Glutamatergic neuron (in vitro differentiated cells): ENCODE measurements at places on chromosomes 4 and X. TPM values are rescaled to one million over a fixed set of nuclear protein-coding genes. Genes with fewer than 3 reads are reported as not detected.

The ZDHHC9 gene
- 62.0 TPM for total RNA-seq

The LIMCH1 gene
- total RNA-seq, result 22.5 TPM

The FGFBP1 gene
- total RNA-seq, result not detected

The NDP gene
- not detected for total RNA-seq

The NAP1L2 gene
- 7.1 TPM for total RNA-seq

The PDE6B gene
- 2.3 TPM for total RNA-seq

The PDLIM3 gene
- 262 TPM for total RNA-seq

The TEX11 gene
- total RNA-seq, result not detected

DNA sequence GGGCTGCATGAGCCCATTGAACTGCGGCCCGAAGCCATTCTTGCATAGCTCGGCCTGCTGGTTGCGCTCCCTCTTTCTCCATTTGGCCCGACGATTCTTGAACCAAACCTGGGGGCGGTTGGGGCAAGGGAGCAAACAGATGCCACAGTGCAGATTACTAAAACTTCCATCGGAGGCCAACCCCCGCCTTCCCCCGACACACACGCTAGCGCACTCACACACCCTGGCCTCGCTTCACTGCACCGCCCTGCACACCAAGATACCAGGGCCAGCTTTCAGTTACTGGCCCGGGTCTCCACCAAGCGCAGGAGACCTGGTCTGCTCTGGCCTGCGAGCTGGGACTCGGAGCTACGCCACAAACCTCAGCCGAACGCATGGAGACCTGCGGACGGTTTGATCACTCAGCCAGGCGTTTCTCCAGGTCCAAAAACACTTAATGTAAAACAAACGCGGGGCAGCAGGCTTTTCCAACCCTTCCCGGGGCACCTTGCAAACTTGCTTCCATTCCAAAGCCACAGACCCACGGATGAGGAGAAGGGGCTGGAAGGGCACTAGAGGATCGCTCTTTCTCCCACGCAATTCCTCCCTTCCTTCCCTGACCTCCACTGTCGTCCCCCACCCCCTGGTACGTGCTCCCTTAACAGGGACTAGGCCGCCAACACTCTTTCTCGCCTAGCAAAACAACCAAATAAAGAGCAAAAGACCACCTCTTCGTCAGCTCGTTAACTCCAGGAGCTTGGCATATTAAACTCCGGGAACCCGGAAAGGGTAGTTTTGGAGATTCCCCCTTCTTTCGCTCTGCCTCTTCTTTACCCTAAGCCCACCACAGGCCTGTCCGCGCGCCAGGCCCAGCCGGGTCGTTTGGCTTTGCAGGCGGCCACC lies 4.1 kb downstream of the PITX2 start:
- peaks cover 15% of the 10 kb centered on the region for H3K4me1 ChIP-seq
- no peak for DNase-seq
- peak overlapping the region; percentile 51 for H3K4me3 ChIP-seq
- peak overlapping the region; percentile 33 for H3K27ac ChIP-seq
- H3K36me3 ChIP-seq, result peaks cover 4% of the 10 kb centered on the region

- no peak for DNase-seq
- H3K4me3 ChIP-seq, result peak overlapping the region; percentile 90
- no peak overlapping the region for H3K27ac ChIP-seq
- H3K4me1 ChIP-seq, result peaks cover 2% of the 10 kb centered on the region
- no peaks in the 10 kb centered on the region for H3K36me3 ChIP-seq
- peaks cover 4% of the 10 kb centered on the region for H3K27me3 ChIP-seq
Observed at GRCh38 chrX:37348971-37349220, 268 bp upstream of the PRRG1 start.

- H3K4me1 ChIP-seq, result peaks cover 4% of the 10 kb centered on the region
- peaks cover 2% of the 10 kb centered on the region for H3K27me3 ChIP-seq
- H3K27ac ChIP-seq, result no peak overlapping the region
- peaks cover 11% of the 10 kb centered on the region for H3K36me3 ChIP-seq
- no peak overlapping the region for H3K4me3 ChIP-seq
Observed at GRCh38 chr4:81432825-81433224, 38.9 kb downstream of the RASGEF1B start.

GRCh38 chr4:1299301-1299860 lies 9.7 kb downstream of the MAEA start:
- no peak for DNase-seq
- H3K27me3 ChIP-seq, result peaks cover 4% of the 10 kb centered on the region
- peak overlapping the region; percentile 48 for H3K27ac ChIP-seq
- peaks cover 15% of the 10 kb centered on the region for H3K4me1 ChIP-seq

DNA sequence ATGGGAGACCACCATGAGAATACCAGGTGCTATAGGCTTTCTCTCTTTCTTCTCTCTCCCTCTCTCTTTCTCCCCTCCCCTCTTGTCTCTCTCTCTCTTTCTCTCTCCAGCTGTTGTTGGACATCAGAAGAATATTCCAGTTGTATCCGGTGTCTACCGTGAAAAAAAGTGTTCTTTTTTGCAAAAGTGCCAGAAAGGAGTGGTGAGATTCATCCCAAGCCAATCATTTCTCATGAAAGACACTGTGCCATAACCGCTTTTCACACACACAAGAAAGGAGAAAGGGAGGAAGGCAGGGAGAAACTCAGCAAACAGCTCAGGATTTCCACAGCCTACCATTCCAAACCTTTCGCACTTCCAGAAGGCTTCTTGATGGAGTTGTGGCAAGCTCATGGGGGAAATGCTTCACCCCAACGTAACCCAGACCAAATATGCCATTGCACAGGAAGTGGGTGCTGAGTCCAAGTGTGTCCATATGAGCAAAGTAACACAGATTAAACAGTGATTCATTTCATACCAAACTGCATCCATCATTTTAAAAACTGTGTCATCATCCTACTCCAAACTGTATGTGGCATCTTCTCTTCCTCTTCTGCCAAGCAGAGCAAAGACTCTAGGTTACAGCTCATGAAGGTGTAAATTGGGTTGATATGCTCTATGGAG lies 224.0 kb downstream of the APBB2 start:
- H3K4me3 ChIP-seq, result no peak overlapping the region
- peaks cover 26% of the 10 kb centered on the region for H3K4me1 ChIP-seq
- H3K27me3 ChIP-seq, result peaks cover 2% of the 10 kb centered on the region
- H3K27ac ChIP-seq, result no peak overlapping the region
- no peak for DNase-seq

GRCh38 chr4:145541346-145541745 lies 59.7 kb downstream of the SMAD1 start:
- H3K36me3 ChIP-seq, result no peaks in the 10 kb centered on the region
- H3K27me3 ChIP-seq, result peaks cover 6% of the 10 kb centered on the region
- H3K4me3 ChIP-seq, result no peak overlapping the region
- peaks cover 33% of the 10 kb centered on the region for H3K4me1 ChIP-seq
- H3K27ac ChIP-seq, result peak overlapping the region; percentile 44
- no peak for DNase-seq

DNA sequence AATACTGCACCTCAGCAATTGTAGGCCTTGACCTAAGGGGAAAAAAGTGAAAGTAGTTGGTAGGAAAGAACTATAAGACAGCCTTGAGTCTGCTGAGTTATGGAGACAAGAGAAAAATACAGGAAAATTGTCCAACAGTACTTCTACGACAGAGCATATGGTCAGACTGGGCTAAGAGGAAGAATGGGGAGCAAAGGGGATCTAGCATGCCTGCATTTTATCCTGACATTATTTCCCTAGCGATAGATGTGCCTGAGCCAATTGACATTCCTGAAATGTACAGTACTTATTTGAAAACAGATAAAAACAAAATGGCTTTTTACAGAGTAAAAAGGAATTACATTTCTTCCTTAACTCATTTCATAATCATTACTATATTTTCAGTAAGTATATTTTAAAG lies 22.2 kb downstream of the GUCY1A1 start:
- H3K27ac ChIP-seq, result no peak overlapping the region
- H3K4me3 ChIP-seq, result no peak overlapping the region

DNA sequence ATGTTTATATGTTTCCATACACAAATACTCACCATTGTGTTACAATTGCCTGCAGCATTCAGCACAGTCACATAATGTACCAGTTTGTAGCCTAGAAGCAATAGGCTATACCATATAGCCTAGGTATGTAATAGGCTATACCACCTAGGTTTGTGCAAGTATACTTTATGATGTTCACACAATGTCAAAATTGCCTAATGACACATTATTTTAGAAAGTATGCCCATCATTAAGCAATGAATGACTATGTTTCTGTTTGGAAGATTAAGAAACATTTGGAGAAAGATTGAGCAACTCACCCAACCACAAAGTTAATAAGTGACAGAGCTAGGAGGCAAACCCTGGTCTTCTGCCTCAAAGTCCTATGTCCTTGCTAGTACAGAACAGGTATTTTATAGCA lies 96.8 kb upstream of the GRIA3 start:
- DNase-seq, result no peak
- no peak overlapping the region for H3K4me3 ChIP-seq
- H3K36me3 ChIP-seq, result no peaks in the 10 kb centered on the region
- no peak overlapping the region for H3K27ac ChIP-seq

DNA sequence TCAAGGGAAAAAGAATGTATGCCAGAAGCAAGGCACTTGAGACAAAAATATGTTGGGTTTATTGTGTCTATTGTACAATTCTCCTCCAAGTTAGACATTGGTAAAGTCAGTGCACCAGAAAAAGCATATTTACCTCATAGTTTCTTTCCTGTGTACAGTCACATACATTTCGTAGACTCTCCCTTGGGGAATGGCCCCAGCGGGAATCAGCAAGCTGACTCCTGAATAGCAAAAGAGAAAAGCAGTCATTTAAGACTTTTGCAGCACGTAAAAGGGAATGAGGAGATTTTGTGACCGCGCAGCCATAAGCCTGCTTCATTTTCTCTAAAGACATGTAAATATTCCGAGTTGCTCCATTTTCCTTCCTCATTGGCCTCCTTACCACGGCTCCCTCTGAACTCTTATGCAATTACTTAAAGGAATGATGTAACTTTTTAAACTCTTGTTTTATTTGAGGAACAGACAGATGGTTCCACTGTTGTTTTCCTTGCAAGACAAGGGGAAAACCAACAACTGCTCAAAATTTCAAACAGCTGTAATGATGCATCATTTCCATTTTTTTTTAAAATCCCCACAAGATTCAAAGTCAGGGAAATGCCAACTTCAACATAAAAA lies 332.7 kb downstream of the UNC5C start:
- peaks cover 5% of the 10 kb centered on the region for H3K36me3 ChIP-seq
- peaks cover 44% of the 10 kb centered on the region for H3K4me1 ChIP-seq
- peak; percentile 67 for DNase-seq

GRCh38 chr4:173057442-173057841 lies 111.2 kb upstream of the GALNT7 start:
- DNase-seq, result no peak
- H3K36me3 ChIP-seq, result no peaks in the 10 kb centered on the region
- H3K4me3 ChIP-seq, result no peak overlapping the region
- peaks cover 1% of the 10 kb centered on the region for H3K4me1 ChIP-seq
- H3K27me3 ChIP-seq, result peaks cover 4% of the 10 kb centered on the region
- H3K27ac ChIP-seq, result no peak overlapping the region
